Dermis microvascular lymphatic vessel endothelial cell (primary cell): ENCODE measurements at places on chromosomes 2 and 18.
A peak's percentile ranks its signal among the peaks of the same experiment; 100 is the strongest.

DNA sequence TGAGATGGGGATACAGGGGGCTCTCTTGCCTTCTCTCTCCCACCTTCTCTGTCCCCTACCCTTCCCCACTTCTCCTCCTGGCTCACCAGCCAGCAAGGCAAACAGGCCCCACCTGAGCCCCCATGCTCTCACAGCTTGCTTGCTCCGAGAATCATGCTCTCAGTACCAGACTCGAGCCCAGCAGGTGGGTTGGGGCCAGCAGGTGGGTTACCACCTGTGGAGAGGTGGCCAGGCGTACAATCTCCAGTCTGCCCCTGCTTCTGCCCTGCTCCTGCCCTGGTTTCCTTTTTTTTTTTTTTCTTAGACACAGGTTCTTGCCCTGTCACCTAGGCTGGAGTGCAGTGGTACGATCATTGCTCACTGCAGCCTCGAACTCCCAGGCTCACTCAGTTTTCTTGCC, 214.5 kb downstream of the SH3RF3 start:
- DNase-seq: no peak

DNA sequence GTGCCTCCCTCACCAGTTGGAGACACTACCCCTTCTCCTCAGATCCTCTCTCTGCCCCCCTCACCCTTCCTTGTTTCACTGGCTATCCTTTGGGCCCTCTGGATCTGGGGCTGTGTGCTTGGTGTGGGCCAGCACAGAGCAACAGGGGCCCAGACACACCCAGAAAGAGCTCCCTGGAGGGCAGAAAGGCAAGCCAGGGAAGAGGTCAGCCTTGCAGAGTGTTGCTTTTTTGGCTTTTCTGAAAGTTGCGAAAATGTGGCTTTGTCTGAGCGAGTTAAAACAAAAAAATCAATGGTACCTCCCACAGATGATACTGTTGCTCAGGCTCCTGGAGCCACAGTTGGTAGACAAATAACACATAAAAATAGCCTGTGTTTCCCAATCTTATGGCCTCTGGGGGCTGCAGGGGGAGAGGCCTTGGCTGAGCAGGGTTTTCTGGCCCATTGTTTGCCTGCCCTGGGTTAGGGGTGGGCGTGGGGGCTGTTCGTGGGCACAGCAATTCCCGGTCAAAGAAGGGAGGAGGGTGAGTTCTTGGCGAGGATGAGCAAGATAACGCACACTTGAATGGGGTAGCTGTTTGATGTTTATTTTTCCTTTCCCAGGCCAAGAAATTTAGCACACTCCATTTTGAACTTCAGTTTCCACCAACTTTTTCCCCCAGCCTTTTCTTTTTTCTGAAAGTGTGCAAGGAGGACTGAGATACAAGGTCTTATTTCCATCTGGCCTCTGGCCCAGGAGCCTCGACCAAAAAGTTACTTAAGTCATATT, 167.0 kb upstream of the HAAO start:
- DNase-seq: no peak

- DNase-seq: no peak
These were observed 107.3 kb upstream of the MGAT5 start for GRCh38 chr2:134146620-134147019.

DNA sequence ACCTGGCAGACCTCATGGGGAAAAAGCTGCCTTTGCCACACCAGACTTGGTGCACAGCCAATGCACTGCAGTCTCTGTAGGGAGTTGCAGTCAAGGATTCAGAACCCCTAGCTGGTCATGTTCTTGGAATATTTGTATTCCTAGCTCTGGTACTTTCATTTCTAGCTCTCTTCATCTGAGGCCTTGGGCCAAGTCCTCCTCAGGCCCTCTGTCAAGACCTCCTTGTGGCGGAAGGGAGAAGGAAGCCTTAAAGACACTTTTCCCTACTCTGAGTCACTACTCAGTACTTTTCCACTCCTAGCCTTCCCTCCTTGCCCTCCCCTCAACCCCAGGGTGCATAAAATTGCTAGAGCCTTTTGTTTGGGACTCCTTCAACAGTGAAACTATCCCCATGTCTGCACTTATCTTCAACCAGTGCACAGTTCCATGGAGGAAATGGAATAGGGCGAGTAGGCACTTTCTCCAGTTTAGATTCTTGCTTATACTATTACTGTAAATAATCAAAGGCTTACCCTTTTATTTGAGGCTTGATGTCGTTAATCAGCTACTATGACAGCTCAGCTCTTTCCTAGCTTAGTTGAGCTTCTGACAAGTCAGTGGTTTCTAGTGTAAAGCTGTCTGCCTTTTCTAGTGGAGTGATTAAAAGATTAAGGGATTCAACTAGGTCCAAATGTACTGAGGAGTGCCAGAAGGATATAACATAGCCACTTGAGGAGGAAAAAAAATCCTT, 15.8 kb downstream of the M1AP start:
- DNase-seq: no peak

DNA sequence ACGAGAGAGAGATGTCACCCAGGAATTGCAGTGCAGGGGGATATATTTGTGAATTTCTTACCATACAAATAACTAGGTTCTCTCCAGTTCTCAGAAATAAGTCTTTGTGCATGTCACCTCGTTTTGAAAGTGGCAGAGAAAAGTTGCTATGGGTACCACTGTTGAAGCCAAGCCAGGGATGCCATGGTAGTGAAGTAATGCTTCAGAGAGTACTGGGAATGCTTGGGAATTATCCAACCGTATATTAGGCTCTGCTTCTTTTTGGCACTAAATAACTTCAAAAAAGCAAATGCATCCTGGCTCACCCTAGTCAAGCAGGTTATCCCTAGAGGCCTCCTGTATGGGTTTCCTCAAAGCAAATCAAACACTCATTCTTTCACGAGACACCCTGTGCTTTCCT, 50.7 kb upstream of the DDX18 start:
- no peak for DNase-seq

- DNase-seq: peak; percentile 52
These were observed 9.3 kb upstream of the THADA start for GRCh38 chr2:43605079-43605655.

- no peak for DNase-seq
These were observed 39.6 kb downstream of the PAX8 start for GRCh38 chr2:113238871-113239839.

GRCh38 chr2:27870724-27871123, 19.5 kb downstream of the RBKS start:
- DNase-seq: no peak

DNA sequence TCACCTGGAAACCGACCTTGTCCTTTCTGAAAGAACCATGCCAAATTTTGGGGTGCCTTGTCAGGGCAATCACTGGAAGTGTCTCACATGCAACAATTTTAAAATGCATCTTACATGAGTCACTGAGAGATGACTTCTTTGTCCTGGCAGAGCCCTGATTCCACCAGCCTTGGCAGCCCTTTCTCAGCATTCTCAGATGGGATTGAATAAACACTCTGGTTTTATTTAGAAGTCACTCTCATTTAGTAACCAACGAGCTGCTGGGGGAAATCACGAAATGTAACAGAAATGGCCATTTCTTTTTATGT, 3.8 kb upstream of the ATP8B1 start:
- DNase-seq: no peak

GRCh38 chr2:73703675-73704074, 33.5 kb downstream of the TPRKB start:
- DNase-seq: no peak

DNA sequence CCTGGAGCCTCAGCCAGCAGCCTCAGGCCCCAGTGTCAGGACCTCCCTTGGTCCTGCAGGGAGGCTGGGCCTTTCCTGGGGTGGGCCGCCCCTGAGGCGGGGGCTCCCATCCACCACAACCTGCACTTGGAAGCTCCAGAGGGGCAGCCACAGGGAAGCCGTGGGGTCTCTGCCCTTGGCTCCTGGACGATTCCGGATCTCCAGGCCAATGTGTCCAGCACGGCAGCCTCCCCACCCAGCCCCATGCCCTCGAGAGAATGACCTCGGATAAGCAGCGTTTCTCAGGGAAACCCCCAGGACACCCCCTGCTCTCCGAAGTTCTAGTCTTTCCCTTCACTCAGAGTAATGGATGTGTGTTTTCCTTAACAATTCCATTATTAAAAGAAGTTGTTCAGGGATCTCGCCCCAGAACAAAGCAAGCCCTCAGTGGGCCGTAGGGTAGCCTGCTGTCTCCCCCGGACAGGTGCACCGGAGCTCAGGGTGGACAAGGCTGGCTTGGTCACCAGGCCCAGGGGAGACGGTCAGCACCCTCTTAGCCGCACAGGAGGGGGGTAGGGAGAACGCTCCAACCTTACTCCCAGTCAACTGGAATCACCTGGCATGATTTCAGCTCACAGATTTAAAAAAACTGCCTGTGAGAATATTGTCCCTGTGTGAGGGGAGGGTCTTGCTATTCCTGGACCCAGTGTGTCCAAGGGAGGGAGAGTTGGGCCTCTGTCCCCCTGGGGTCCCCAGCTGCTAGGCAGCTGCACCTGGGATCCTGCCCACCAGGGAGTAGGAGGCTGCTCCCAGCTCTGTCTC, 72.2 kb upstream of the OTOS start:
- no peak for DNase-seq
